ENCODE measurements at places on chromosomes 2 and 18.

- DNase-seq = no peak
Measured at GRCh38 chr2:159895258-159896065, 97.5 kb upstream of the CD302 start.

DNA sequence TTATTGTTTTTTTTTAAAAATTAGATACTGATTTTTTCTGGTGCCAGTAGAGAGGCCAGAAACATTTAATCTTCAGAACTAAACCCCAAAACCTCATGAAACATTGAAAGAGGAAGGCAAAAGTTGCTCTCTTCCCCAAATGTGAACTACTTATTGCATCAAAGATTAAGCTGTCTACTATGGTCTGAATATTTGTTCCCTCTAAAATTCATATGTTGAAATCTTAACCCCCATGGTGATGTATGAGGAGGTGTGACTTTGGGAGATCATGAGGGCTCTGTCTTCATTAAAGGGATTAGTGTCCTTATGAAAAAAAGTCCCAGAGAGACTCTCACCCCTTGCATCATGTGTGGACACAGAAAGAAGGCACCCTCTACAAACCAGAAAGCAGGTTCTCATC lies 28.2 kb upstream of the SLC8A1 start:
- DNase-seq = no peak

DNA sequence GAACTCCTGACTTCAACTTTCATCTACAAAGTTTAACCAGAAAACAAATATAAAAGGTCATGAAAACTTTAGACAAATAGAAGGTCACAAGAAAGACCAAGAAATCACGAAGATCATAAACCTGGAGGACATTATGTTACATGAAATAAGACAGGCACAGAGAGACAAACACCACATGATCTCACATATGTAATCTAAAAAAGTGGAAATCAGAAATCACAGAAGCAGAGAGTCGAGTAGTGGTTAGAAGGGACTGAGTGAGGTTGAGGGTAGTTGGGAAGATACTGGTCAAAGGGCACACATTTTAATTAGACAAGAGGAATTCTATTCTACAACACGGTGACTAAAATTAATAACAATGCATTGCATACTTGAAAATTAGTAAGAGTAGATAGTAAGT lies 1.4 kb downstream of the GCFC2 start:
- no peak for DNase-seq

DNA sequence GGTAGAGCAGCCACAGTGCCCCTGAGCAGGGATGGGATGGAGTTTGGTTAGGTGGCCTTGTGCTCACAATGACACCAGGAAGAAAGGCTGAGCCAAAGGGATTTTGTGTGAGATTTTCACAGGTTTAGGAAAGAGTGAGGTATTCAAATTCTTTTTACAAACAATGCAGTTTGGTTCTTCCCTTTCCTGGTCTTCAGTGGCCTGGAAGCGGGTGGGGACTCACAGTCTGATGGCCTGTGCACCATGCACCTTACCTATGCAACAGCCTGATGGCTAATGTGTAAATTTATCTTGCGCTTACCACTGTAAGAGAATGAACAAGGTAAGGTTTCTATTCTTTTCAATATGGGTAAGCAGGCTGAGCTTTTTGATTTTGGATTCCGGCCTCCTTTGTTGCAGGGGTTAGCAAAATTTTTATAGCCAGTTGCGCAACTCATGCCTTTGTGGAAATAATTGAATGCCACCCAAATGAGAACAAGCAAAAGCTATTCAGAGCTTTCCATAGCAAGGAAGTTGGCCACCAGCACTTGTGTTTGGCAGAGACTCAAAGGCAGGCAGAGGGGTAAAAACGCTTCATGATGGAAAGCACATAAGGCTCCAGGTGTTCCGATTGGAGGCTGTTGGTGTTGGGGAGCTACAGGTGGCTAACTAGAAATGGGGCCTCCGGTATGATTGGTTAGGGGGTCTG lies 23.8 kb upstream of the IL1R2 start:
- no peak for DNase-seq

- no peak for DNase-seq
Measured at GRCh38 chr2:69231612-69232277, 155.3 kb downstream of the GFPT1 start.

DNA sequence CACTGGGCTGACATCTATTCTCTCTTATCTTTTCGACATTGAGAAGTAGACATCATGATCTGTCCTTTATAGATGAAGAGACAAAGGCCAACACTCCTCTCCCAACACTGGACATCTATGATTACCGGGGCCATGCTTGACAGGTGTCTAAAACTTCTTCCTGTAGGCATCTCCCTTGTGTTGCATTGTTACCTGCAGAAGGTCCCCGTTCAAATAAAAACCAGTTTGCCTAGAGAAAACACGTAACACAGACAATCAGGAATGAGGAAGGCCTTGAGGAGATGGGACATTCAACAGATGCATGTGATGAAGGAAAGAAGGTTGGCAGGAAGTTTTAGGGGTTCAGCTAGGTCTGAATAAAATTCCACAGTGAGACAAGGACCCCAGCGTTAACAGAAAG lies 70.8 kb upstream of the ST8SIA3 start:
- DNase-seq = no peak

- DNase-seq = no peak
Measured at GRCh38 chr18:59052965-59053820, 86.5 kb upstream of the SEC11C start.

DNA sequence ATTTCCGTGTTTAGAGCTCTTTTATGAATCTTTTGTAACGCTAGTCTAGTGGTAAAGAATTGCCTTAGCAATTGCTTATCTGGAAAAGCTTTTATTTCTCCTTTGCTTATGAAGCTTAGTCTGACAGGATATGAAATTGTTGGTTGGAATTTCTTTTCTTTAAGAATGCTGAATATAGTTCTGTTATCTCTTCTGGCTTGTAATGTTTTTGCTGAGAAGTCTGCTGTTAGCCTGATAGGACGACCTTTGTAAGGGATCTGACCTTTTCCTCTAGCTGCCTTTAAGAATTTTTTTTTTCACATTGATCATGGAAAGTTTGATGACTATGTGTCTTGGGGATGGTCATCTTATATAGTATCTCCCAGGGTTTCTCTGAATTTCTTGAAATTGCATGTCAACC lies 101.1 kb downstream of the TRABD2A start:
- no peak for DNase-seq

DNA sequence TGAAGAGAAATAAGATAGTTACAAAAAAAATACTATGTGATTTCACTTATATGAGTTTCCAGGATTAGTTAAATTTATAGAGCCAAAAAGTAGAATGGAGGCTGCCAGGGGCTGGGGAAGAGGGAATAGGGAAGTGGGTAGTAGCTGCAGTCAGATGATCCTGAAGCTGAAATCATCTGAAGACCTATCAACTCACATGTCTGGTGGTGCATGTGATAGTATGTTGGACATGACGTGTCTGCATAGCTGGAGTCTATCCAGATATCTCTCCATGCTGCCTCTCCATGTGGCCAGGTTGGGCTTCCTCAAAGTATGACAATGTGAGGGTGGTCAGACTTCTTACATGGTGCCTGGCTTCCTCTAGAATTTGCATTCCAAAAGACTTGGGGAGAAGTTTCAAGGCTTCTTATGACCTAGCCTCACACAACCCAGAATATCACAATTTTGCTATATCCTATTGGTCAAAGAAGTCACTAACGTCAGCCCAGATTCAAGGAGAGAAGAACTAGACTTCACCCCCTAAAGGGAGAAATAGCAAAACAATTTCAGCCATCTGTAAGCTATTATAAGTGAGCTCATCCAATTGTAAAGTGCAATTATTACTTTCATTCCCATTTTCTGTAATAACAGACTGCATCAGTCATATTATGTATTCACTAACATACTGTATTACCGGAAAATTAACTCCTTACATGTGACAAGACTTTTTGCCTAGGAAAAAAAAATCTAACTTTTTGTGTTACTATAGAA lies 14.0 kb upstream of the ZNF396 start:
- no peak for DNase-seq

- DNase-seq = no peak
Measured at GRCh38 chr18:6270771-6271216, 143.9 kb downstream of the L3MBTL4 start.

DNA sequence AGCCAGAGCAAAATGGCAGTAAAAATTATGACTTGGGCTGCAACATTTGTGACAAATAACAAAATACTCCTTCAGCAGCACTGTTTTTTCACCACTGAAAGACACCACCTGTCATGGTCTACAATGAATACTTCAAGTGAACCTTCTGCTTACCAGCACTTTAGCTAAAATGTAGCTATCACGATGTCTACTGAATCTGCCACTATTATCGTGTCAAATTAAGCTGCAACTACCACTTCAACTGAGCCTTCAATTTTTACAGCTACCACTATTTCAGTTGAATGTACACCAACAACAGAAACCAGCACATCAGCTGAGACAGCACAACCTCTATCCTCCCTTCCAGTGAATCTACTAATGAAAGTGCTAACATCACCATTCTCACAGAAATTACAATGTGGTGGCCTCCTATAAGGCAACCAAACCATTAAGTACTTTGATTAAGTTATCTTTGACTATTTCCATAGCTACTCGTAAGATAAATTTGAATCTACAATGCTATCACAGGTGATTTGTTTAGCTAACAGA lies 10.8 kb upstream of the DYNAP start:
- DNase-seq = no peak

DNA sequence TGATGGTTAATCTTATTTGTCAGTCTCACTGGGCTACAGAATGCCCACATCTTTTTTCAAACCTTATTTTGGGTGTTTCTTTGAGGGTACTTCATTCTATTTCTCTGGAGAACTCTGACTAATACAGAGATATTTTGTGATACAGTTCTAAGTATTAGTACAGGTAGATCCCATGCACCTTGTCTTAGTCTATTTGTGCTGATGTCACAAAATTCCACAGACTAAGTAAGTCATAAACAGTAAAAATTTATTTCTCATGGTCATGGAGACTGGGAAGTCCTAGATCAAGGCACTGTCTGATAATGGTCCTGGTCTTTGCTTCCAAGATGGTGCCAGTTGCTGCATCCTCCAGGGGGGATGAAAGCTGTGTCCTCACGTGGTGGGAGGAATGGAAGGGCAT lies 68.6 kb upstream of the EPHA4 start:
- DNase-seq = no peak

GRCh38 chr2:37306024-37306423 lies 18.6 kb downstream of the PRKD3 start:
- DNase-seq = no peak

GRCh38 chr18:22102953-22103646 lies 66.3 kb upstream of the GATA6 start:
- DNase-seq = no peak

DNA sequence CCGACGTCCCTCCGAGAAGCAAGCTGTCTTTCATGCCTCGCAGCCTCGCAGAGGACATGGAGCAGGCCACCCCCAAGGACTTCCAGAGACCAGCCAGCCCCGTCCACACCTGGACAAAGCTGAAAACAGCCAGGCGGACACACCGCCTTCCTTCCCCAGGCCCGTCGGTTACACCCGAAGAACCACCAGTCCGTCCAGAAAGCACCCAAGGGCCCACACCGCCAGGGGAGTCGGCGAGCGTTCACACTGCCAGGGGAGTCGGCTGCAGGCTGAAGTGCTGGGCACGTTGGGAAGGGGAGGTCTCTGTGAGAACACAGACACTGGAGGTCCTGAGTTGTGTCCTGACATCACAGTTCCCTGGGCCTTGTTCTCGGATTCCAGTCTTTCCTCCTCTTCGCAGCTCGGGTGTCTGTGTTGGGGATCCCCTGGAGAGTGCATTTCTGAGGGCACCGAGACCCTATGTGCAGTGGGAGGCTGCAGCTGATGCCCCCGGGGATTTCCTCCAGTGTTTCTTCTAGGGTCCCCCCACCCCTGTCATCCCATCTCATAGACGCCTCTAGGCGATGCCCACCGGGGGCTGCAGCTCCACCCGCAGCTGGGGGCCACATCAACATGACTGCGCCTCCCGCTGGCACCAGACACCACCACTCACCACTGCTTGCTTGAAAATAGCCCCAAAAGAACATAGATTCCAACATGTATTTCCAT lies 344.4 kb upstream of the SALL3 start:
- DNase-seq = no peak
